Neural progenitor cell (in vitro differentiated cells): ENCODE measurements at places on chromosomes 11 and 22. TPM values are rescaled to one million over a fixed set of nuclear protein-coding genes. Genes with fewer than 3 reads are reported as not detected.
A peak's percentile ranks its signal among the peaks of the same experiment; 100 is the strongest.

GRCh38 chr11:61266602-61267001 lies 25.6 kb downstream of the PGA5 start:
- no peaks in the 10 kb centered on the region for H3K27me3 ChIP-seq
- H3K27ac ChIP-seq: no peak overlapping the region
- H3K4me1 ChIP-seq: no peaks in the 10 kb centered on the region
- DNase-seq: no peak
- no peaks in the 10 kb centered on the region for H3K36me3 ChIP-seq

- H3K27ac ChIP-seq: no peak overlapping the region
- no peak overlapping the region for H3K4me3 ChIP-seq
- no peaks in the 10 kb centered on the region for H3K36me3 ChIP-seq
Observed at GRCh38 chr11:1652771-1653540, 23.4 kb downstream of the KRTAP5-5 start.

The SPON1 gene
- total RNA-seq: 35.4 and 35.9 TPM in 2 replicates

DNA sequence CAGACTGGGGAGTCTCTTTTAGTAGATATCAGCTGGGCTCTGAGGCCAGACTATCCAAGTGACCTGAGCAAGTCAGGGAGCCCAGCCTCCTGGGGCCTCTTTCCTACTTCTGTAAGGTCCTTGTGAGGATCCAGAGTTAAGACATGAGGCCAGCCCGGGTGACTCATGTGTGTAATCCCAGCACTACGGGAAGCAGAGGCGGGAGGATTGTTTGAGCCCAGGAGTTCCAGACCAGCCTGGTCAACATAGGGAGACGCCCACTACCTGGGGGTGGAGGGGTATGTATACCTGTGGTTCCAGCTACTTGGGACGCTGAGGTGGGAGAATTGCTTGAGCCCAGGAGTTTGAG lies 36.9 kb upstream of the POLA2 start:
- no peak overlapping the region for H3K4me3 ChIP-seq
- H3K27ac ChIP-seq: no peak overlapping the region
- peaks cover 11% of the 10 kb centered on the region for H3K27me3 ChIP-seq

- no peaks in the 10 kb centered on the region for H3K27me3 ChIP-seq
- no peaks in the 10 kb centered on the region for H3K36me3 ChIP-seq
- H3K4me3 ChIP-seq: no peak overlapping the region
- H3K4me1 ChIP-seq: no peaks in the 10 kb centered on the region
- no peak overlapping the region for H3K27ac ChIP-seq
Observed at GRCh38 chr11:73285721-73286120, 13.6 kb downstream of the P2RY6 start.

The MPZL2 gene
- 1.9 and 2.3 TPM in 2 replicates for total RNA-seq

The SLC22A8 gene
- total RNA-seq: not detected in 2 replicates

GRCh38 chr11:34652191-34652973 lies 31.5 kb downstream of the EHF start:
- H3K4me1 ChIP-seq: peaks cover 31% of the 10 kb centered on the region
- H3K27ac ChIP-seq: no peak overlapping the region
- H3K4me3 ChIP-seq: no peak overlapping the region
- no peaks in the 10 kb centered on the region for H3K27me3 ChIP-seq
- no peak for DNase-seq

DNA sequence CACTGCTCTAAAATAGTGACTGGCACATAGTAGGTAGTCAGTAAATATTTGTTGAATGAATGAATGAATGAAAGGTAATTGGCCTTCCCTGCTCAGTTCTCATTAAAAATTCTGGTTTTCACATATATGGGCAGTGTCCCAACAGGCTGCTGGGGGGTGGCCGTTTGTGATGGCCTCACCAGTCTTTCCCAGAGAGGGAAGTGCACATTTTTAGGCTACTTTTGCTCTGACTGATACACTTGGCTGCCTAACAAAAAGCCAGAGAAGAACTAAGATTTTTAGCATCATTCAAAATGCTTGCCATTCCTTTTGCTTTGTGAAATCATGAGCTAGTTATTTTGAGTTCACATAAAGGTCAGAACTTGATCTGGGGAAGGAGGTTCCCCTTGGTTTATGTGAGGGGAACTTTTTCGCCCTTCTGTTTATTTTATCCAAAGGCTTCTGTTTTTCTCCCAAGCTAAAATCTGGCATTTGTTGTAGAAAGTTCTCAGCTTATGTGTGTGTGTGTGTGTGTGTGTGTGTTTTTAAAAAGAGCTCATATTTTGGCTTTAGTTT lies 83.1 kb downstream of the PTPRJ start:
- no peak for DNase-seq
- H3K27ac ChIP-seq: no peak overlapping the region
- H3K27me3 ChIP-seq: no peaks in the 10 kb centered on the region

DNA sequence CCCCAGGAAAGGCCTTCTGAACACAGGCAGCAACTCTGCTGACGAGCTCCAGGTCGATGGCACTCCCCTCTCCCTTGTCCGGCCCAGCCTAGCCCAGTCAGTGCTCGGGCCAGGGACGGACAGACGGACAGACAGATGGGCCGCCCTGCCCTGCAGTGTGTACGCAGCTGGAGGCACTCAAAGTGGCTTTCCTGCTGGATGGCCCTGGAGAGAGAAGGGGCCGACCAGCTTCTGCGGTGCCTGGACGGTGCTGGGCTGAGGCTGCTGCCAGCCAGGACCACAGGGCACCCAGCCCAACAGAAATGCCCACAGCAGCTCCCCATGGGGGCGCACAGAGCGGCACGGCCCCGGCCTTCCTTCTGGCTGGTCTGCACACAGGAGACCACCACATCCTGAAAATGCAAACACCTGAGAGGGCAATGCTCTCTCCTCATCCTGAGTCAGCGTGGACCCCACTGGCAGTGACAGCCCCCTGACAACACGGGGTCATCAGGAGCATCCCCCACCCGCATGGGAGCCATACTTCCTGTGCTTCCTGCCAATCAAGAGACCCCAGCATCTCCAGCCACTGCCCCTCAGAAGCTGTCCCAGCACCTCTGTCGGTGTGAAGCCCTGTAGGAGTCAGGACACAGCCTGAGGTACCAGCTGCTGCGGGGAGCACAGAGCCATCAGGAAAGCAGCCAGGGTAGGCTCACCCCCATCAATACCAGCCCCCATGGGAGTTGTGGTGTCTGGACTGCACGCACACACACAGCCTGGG lies 692 bp upstream of the MOB2 start:
- no peak overlapping the region for H3K4me3 ChIP-seq
- no peaks in the 10 kb centered on the region for H3K4me1 ChIP-seq
- H3K36me3 ChIP-seq: no peaks in the 10 kb centered on the region

GRCh38 chr11:126561327-126561893 lies 205.9 kb downstream of the ST3GAL4 start:
- peak; percentile 92 for DNase-seq
- H3K4me1 ChIP-seq: peaks cover 14% of the 10 kb centered on the region
- H3K36me3 ChIP-seq: no peaks in the 10 kb centered on the region
- no peak overlapping the region for H3K4me3 ChIP-seq
- no peak overlapping the region for H3K27ac ChIP-seq
